ENCODE measurements at places on chromosomes 1 and 21.

DNA sequence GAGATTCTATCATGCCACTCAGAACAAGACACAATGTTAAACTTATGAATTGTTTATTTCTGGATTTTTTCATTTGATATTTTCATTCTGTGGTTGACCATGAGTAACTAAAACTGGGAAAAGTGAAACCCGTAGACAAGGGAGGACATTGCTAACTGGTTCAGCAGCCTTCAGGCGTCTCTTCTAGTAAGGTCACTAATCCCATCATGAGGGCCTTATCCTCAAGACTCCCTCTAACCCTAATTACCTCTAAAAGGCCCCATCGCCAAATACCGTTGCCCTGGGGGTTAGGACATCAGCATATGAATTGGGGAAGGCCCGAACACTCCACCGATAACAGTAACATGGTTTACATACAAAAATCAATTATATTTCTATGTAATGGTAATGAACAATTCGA lies 247.6 kb downstream of the TM2D1 start:
- no peak for DNase-seq

GRCh38 chr1:69585666-69586065 lies 17.9 kb downstream of the LRRC7 start:
- no peak for DNase-seq

DNA sequence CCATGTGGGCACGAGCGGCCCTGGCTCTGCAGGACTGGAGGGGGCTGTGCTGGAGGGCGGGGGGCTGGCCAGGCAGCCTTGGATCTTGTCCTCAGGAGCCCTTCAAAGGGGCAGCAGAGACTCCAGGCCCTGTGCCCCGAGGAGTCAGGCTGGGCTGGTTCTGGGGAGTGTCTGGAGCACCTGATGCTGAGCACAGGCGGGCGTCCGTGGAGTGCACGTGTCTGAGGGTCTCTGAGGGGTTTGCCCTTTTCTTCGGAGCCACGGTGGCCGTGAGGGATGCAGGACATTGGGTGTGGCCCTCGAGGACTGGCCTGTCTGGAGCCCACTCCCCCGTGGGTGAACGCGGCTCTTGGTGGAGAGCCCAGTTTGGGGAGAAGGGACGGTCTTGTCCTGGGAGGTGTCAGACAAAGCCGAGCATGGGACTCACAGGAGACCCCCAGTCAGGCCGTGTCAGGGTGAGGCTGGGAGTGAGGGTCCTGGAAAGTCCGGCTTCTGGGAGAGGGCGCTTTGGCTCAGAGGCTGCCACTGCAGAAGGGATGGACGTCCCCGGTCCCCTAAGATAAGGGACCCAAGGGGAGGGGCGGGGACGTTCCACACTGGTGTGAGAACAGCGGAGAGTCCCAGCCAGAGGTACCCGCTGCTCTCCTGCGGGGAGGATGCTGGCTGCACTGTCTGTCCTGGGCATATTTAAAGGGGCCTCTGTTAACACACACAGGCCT lies 60.8 kb downstream of the COL18A1 start:
- DNase-seq = no peak

DNA sequence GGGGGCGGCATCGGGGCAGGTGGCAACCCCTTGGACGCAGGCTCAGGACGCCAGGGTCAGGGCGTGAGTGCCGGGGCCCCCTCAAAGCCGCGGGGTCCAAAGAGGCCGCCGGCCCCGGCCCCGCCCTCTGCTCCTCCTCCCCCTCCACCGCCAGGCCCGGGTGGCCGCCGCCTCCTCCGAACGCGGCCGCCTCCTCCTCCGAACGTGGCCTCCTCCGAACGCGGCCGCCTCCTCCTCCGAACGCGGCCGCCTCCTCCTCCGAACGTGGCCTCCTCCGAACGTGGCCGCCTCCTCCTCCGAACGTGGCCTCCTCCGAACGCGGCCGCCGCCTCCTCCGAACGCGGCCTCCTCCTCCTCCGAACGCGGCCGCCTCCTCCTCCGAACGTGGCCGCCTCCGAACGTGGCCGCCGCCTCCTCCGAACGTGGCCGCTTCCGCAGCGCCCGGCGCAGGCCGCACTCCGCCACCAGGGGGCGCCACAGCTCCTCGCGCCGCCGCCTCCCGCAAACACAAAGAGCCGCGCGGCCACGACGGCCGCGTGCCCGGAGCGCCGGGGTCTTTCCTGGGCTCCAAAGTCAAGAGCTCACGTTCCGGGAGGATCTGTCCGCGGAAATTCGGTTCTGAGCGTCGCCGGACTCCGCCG lies 19.3 kb upstream of the SAMD11 start:
- peak; percentile 77 for DNase-seq

DNA sequence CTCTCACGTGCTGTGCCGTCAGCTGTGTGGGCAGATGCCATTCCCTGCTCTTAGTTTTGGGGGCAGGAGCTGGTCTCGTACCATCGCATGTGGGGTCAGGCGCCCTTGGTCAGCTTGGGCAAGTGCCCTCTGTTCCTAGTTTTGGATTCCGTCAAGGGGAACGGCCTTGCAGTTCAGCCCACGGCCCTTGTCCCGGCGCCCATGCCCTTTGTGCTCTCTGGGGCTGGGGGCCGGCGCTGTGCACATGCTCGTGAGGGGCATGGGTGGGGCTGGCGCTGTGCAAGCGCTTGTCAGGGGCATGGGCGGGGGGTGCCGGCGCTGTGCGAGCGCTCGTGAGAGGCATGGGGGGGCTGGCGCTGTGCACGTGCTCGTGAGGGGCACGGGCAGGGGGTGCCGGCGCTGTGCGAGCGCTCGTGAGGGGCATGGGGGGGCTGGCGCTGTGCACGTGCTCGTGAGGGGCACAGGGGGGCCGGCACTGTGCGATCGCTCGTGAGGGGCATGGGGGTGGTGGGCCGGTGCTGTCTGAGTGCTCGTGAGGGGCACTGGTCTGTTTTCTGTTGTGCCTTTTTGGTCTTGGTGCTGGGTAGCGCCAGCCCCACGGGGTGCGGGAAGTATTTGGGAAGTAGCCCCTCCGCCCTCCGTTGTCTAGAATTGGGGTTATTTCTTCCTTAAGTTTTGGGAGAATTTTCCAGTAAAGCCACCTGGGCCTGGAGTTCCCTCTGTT lies 29.5 kb upstream of the DIP2A start:
- no peak for DNase-seq

- DNase-seq = no peak
These were observed 2.2 kb upstream of the EIF2B3 start for GRCh38 chr1:44988531-44989156.

DNA sequence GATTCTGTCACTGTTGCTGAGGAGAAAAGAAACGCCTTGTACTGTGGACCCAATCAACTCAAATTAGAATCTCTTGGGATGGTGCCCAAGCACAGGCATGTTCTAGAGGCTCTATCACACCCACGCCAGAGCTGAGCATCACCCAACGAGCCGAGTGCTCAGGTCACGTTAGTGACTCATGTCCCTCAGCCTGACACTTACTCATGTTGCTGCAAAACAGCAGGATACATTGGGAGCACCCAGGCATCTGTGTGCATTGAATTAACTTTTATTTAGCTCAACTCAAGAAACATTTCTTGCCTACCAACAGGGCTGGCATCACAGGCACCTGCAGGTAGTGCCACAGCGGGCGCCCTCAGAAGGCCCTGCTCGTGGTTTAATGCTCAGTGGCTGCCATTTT lies 149.8 kb downstream of the ETS2 start:
- no peak for DNase-seq

- DNase-seq = no peak
These were observed 22.5 kb downstream of the CEP350 start for GRCh38 chr1:179976970-179977651.

- no peak for DNase-seq
These were observed 5.4 kb upstream of the KRTAP10-8 start for GRCh38 chr21:44606495-44606894.

GRCh38 chr1:229196404-229197264 lies 74.3 kb upstream of the RAB4A start:
- peak; percentile 47 for DNase-seq

- DNase-seq = no peak
These were observed 24.1 kb downstream of the GPR3 start for GRCh38 chr1:27416387-27417111.

DNA sequence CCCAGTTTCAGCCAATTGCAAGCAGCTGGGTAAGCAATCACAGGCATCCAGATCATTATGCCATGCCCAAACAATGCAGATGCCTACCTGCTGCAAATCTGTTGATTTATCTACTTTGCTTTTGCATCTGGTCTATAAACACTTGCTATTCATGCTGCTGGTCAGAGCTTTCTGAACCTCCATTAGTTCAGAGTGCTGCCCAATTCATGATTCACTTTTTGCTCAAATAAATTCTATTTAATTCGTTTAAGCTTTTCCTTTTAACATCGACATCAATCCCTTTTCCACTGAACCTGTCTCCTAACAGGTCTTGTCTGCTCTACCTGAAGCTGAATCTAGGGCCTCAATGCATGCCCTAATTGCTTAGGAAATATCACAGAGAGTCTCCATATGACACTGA lies 99.4 kb upstream of the C1orf87 start:
- no peak for DNase-seq

DNA sequence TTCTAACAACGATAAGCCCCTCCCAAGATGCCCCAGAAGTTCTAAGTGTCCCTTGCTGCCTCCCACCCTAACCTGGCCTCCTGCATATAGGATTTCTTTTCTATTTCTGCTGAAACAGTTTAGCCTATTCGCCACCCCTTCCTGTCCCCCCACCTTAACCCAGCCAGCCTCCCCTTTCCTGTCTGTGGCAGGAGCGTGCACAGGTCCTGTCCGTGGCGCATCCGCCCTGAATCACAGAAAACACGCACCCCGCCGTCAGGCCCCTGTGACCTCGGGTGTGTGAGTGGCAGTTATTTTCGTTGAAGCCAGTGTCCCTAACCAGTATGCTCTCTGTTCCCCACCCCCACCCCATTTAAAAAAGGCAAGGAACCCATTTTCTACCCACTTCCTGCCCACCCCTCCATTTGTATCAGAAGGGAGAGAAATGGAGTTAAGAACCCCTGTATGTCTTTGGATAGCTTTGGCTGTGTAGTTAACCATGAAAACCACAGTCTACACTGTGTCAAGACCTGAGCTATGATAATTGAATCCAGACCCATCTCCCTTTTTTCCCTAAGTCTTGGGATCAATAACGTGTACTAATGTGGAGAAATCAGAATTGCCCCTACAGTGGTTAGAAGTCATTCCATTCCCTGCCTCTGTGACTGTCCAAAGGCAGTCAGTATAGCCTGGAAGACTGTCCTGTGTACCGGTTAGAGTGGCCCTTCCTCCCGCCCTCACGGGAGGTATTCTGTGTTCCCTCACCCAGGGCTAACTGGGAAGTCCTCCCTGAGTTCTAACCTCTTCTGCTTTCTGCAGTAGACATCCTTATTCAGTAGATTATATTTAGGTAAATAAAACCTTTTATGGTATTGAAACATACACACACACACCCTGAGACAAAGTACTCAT lies 1.8 kb downstream of the PLEKHO1 start:
- DNase-seq = no peak

DNA sequence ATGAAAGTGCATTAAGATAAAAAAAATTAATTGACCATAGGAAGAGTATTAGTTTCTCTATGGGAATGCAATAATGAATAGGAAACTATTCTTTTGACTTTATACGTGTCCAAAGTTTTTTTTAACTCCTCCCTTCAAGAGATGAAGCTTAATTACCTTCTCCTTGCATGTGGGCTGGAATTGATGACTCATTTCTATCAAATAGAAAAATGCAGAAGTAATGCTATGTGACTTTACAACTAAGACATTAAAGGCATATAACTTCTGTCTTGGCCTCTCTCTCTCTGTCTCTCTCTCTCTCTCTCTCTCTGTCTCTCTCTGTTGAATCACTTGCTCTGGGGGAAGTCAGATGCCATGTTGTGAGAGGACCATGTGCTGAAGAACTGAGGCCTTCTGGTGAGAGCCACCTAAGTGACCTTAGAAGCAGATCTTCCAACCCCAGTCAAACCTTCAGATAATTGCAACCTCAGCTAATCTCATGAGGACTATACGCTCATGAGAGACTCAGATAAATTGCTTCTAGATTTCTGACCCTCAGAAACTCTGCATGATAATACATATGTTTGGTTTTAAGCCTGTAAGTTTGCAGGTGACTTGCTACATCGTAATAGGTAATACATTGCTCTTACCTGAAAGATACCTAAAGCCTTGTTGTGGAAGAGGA lies 414.2 kb downstream of the KCNT2 start:
- DNase-seq = no peak

- DNase-seq = no peak
These were observed 521 bp upstream of the CDC7 start for GRCh38 chr1:91499904-91500755.

DNA sequence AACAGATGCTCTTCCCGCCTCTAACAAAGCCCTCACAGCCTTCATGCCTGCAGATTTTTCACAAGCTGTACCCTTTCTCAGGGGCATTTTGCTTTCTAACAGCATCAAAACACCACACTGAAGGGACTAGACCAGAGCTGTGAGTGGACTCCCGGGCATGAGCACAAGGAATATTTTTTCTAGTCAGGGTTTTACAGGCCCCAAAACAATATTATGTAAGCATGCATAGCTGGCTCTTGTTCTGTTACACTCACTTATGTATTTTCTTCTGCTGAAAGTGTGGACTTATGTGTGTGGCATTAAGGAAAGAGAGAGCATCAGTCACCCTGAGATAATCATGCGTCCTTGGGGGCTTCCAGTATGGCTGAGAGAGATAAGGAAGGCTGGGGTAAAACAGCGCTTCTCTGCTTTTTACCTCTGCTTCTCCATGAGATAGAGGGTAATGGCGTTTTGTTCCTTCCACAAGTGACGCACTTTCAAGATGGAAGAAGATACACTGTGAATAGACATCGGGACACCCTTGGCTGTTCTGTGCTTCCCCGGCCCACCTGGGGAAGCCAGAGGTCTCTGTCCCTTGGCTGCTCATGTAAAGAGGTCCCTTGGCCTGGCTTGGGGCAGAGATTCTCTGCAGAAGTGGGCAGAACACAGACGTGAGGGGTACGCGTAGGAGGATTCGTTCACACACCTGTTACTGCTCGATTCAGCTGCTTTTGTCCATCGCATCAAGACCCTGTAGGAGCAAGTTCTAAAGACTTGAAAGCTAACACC lies 266.7 kb upstream of the RAB4A start:
- no peak for DNase-seq

- no peak for DNase-seq
These were observed 216.7 kb upstream of the ZC3H12A start for GRCh38 chr1:37257646-37258045.

All from umbilical cord (tissue), 2 donors.